ENCODE measurements at places on chromosomes 2 and 18.
A peak's percentile ranks its signal among the peaks of the same experiment; 100 is the strongest.

- DNase-seq: no peak
These were observed 30.5 kb upstream of the ATP8B1 start for GRCh38 chr18:57833441-57834101.

DNA sequence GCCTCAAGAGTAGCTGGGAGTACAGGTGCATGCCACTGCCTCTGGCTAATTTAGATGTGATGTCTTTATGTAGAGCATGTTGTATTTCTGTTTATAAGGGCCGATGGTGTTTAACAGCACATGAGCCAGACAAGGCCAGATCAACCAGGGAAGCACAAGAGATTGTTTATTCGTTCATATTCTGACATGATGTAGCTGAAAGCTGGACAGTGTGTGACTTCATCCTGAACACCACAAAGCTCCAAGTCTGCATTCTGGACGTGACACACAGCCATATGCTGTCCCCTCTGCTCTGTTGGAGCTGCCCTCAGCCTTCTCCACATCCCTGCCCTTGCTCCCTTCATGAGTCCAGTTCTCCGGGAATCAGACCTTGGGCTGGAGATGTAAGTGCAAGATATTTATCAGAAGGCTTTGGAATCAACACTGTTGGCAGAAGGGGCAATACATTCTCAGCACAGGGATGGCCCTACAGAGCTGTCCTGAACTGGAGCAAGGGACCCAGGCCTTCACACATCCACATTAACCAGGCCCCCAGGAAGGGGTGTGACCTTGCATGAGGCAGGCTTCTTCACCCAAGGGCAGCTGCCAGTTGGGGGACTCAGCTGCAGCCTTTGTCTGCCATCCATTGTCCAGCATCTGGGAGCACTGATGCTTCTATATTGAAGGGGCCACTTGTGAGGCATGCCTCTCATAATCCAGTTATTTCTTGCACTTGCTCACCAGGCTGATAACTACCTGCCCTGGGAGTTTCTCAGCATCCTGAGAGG lies 38.5 kb downstream of the EDAR start:
- DNase-seq: no peak

GRCh38 chr2:226274143-226274542 lies 525.5 kb downstream of the IRS1 start:
- DNase-seq: no peak

- DNase-seq: no peak
These were observed 1.1 kb upstream of the TMEFF2 start for GRCh38 chr2:192195548-192196418.

DNA sequence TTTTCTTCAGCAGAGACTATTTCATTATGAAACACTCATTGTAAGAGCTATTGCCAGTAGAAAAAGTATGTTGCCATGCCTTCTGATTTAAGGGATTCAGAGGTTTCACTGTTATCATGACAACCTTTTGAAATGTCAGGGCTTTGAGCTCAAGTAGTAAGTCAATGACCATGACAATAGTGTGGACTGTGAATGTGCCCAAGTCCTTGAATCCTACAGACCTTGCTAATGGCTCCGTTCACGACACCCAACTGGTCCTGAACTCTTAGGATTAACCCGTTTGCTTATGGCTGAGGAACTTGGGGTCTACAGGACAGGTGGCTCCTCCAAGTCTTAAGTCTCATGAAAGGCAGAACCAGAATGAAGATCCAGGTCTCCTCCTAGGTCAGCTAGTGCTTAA lies 17.6 kb upstream of the KIDINS220 start:
- no peak for DNase-seq

DNA sequence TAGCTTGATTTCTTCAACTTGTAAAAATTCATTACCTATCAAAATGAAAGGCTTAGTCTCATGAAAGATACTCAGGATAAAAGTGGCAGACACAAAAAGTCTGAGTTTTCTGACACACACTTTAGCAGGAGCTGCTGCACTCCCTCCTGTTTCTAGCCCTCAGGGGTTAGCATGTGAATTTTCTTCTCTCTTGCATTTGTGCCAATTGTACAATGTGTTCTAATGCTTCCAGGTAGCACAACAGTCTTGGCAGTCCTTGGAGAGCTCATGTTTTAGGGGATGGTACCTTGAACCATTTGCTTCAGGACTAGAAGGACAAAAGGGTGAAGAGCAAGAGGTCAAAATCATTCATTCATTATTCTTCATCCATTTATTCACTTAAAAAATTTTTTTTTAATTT lies 316.8 kb downstream of the AFF3 start:
- DNase-seq: no peak

GRCh38 chr2:179932786-179933185 lies 71.4 kb upstream of the ZNF385B start:
- no peak for DNase-seq

- DNase-seq: no peak
These were observed 46.5 kb downstream of the IL1RL2 start for GRCh38 chr2:102233132-102233884.

- DNase-seq: no peak
These were observed 41.6 kb upstream of the RAB31 start for GRCh38 chr18:9666548-9666947.

- DNase-seq: no peak
These were observed 43.1 kb downstream of the TNS1 start for GRCh38 chr2:217959723-217960122.

DNA sequence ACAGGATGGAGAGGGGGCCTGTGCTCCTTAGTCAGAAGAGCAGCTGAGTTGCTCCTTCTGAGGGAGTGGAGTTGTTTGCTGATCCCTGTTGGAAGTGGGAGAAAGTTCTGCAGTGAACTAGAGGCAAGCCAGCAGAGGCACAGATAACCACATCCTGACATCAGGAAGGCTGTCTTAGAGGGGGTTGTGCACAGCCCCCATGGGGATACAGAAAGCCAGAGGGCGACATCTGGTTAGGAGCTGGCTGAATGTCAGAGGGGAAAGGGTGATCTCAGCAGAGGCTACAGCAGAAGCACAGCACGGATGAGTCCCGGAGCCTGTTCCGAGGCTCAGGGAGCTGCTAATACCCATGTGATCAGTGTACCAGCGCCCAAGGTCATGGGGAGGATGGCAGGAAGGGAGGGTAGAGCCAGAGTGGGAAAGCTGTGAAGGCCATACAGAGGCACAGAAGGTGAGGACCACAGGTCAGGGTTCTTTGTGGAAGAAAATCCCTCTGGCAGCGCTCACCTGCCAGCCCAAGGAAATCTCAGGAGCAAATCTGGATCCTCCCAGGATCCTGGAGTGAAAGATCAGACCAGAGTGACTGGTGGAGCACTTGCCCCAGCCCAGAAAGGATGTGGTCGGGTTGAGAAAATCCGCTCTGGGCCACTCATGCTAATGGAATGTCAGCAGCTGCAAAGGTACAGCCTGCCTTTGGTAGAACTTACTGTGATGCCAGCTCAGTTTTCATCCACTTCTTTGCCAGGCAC lies 111.8 kb downstream of the STPG4 start:
- no peak for DNase-seq

- no peak for DNase-seq
These were observed 48.4 kb upstream of the STAM2 start for GRCh38 chr2:152223977-152224376.

GRCh38 chr2:213766062-213766461 lies 481.8 kb downstream of the SPAG16 start:
- DNase-seq: no peak

DNA sequence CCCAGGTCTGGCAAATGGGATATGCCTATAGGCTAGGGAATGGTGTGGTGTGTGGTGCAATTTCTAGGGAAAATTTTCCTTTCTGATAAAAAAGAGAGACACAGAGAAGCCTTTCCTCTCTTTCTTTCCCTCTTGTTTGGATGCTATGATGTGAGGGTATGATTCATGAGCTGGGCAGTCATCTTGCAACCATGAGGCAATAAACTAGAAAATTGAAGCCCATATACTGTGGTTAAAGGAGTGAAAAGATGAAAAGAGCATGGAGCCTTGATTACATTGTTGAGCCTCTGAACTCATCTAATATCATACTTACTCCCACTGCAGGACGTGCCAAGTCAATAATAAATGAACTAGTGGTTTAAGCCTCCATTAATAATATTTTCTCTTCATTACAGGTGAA lies 215.6 kb downstream of the HAUS1 start:
- no peak for DNase-seq

DNA sequence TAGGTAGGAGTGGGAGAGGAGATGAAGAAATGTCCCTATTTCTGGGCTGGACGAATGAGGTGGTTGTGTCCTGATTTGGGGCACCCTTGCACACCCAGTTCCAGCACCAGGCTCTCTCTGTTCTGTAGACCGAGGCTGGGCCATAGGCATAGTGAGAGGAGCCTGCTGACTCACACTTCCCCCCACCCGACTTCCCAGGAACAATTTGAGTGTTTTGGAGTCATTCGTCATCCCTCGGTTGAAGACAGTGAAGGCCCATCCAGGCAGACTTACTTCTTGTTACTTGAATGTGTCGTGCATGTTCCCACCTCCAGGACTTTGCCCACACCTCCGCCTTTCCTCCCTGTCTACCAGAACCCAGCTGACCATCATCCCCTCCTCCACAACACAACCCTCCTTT lies 179.1 kb downstream of the HAUS1 start:
- DNase-seq: no peak

- DNase-seq: no peak
These were observed 36.2 kb downstream of the CCDC178 start for GRCh38 chr18:33404244-33404873.

DNA sequence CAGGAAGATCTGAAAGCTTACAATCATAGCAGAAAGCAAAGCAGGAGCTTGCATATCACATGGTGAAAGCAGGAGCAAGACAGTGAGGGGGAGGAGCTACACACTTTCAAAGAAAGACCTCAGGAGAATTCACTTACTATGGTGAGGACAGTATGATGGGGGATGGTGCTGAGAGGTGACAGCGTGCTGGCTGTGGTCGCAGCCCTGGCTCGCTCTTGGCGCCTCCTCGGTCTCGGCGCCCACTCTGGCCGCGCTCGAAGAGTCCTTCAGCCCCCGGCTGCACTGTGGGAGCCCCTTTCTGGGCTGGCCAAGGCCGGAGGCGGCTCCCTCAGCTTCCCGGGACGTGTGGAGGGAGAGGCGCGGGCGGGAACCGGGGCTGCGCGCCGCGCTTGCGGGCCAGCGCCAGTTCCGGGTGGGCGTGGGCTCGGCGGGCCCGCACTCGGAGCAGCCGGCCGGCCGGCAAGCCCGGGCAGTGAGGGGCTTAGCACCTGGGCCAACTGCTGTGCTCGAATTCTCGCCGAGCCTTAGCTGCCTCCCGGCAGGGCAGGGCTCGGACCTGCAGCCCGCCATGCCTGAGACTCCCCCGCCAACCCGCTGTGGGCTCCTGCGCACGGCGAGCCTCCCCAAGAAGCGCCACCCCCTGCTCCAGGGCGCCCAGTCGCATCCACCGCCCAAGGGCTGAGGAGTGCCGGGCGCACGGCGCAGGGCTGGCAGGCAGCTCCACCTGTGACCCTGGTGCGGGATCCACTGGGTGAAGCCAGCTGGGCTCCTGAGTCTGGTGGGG lies 131.9 kb upstream of the SPATS2L start:
- DNase-seq: no peak

DNA sequence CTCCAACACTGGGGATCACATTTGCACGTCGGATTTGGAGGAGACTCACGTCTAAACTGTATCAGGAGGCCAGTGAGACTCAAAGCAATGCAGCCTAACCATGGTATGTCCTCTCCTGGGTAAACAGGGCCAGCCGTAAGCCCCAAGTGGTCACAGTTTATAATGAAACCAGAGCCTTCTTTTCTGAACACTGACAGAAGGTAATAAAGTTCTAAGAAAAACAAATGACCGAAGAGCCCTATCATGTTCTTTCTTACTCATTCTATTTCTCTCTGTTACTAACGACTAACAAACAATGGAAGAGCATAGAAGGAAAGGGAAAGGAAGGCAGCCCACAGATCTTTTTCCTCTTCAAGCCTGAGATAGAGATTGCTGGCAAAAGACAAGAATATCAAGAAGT lies 796.8 kb upstream of the SOX11 start:
- DNase-seq: no peak

DNA sequence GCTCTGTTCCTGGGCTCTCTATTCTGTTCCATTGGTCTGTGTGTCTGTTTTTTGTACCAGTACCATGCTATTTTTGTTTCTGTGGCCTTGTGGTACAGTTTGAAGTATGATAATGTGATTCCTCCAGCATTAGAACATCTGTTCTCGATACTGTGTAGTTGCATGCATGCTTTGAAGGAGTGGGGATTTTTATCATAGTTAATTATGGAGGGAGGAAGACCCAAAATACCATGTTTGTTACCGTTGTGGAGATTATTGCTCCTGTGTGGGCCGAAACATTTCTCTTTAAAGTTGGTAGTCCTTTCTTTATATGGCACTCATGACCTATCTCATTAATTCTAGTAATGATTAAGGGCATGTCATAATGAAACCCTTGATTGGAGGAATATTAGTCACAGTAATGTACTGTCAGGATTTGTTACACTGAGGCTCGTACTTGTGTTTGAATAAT lies 87.6 kb downstream of the TTC27 start:
- DNase-seq: no peak

DNA sequence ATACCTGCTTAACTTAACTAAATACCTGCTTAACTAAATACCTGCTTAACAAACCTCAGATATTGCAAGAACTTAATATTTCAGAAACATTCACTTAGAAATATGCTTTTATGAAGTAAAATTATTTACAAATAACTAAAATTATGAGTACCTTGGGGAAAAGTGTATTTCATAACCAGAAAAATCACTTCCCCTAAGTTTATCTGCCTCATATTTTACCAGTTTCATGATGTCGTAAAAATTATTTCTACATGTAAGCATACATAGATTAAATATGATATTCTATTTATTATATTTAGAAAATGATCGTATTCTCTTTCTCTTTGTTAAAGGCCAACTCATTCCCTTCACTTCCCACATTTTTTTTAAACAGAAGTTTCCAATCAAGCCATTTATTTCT lies 41.5 kb upstream of the DSC1 start:
- peak; percentile 32 for DNase-seq

GRCh38 chr2:69644506-69644979 lies 1.0 kb upstream of the AAK1 start:
- DNase-seq: no peak

GRCh38 chr2:54482715-54483114 lies 26.6 kb downstream of the SPTBN1 start:
- no peak for DNase-seq

Measured in GF-D8 (cell line).